ENCODE measurements at places on chromosomes 6 and 20.
A peak's percentile ranks its signal among the peaks of the same experiment; 100 is the strongest.

- no peak for DNase-seq
These were observed 39.8 kb downstream of the SLC22A2 start for GRCh38 chr6:160218810-160219209.

- DNase-seq: no peak
These were observed 76.2 kb downstream of the RIN2 start for GRCh38 chr20:19834287-19834686.

- no peak for DNase-seq
These were observed 151.3 kb downstream of the LCA5 start for GRCh38 chr6:79385893-79386292.

DNA sequence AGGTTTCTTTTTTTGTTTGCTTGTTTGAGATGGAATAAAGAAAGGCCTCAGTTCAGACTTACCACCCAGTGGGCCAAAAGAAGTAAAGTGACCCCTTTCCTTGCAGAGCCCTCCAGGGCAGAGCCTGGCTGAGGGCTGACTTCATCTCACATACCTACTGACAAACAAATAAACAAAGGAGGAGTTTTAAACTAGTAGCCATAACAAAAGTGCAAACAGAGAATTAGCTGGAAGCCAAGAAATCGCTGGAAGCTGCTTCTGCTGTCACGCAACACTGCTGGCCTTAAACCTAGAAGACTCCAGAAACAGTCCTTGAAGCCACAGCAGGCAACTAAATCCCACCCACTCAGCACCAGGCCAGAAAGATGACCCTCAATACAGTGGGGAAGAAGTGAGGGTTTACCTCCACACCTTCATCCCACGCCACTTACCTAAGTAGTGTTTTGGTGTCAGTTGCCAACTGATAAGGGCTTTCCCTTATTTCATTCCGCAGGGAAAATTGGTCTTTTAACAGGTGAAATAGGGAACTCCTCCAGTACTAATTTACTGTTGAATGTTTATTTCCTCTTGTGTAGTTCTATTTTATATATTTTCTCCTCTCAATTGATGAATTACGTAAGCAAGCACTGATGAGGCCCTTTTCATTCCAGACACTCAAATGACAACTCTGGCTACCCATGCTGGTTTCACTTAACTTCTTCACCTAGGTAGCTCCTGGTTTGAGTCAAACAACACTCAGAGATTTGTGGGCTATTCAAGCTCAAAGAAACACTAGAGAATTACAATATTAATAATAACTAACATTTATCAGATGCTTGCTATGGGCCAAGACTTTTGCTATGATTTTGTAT is 46.2 kb downstream of the EDN1 start:
- DNase-seq: no peak

DNA sequence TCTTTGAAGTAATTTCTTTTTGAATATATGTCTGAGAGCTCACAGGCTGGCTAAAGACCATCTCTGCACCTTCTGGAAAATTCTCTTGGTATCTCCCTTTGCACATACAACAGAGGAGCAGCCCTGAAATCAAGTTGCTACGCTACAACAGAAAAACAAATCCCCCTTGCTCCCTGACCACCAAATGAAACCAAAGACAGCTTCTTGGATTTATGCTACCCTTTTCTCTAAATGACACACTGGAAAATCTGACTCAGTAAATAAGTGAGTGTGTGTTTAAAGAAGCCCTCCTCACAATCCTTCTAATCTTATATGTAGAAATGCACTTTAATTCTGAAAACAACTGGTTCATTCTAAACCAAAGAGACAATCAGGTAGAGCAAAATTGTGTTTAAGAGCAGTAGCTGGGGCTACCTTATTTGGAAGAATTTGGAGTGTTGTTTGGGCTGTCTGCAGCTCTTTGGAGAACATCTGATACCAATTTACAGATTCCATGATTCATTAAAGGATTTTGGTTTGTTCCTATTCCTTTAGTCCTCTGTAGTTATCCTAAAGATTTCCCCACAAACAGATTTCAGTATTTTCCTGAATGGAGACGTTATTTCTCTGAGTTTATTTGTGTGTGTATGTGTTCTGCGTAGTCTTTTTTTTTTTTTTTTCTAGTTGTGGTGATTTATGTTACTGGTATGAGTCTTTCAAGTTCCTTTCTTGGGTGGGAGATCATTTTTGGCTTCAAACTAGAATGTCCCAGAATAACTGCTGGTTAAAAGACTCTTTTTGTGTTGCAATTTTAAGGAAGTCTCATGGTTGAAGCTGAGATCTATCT is 36.4 kb upstream of the UTRN start:
- DNase-seq: peak; percentile 89

GRCh38 chr20:25321991-25322390 is 68.6 kb downstream of the ABHD12 start:
- DNase-seq: no peak

DNA sequence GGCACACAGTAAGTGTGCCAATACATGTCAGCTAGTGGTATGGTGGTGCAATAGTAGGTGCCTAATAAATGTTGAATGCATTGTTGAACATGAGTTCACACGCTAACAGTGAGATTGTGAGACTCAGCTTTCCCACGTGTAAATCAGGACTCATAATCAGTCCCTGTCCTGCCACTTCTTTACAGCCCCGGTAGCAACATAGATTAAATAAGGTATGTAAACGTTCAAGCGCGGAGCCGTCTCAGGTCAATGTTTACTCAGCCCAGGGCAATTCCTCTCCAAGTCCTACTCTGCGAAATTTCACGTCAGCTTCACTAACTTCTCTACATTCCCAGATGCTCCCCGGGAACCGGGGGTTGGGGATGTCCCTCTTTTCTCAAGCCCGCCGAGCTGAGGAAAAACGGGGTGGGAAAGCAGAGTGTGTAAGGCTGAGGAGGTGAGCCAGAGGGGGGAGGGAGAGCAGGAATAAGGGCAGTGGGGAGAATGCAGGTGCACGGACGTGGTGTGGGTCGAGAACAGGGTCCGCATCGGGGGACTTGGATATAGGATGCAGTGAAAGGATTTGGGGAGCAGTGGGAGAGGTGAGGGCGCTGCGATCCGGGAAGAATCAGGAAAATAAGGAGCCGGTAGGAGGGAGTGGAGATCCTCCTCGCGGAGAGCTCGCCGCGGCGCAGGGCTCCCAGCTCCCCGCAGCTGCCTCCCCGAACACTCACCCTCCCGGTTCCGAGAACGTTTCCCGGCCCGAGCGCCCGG is 544 bp upstream of the TP53INP2 start:
- DNase-seq: peak; percentile 3

DNA sequence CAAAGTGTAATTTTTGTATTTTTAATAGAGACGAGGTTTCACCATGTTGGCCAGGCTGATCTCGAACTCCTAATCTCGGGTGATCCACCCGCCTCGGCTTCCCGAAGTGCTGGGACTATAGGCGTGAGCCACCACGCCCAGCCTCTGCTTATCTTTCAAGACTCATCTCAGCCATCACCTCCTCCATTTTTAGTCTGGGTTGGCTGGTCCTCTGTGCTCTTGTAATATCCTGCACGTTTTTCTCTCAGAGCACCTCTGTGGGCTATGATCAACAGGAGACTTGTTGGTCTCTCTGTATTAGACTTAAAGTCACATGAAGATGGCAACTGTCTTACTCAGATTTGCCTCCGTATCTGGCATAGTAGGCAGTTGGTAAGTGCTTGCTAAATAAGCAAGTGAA is 7.6 kb downstream of the NOTCH4 start:
- DNase-seq: no peak

- no peak for DNase-seq
These were observed 390.6 kb upstream of the MARCKS start for GRCh38 chr6:113466526-113466925.

DNA sequence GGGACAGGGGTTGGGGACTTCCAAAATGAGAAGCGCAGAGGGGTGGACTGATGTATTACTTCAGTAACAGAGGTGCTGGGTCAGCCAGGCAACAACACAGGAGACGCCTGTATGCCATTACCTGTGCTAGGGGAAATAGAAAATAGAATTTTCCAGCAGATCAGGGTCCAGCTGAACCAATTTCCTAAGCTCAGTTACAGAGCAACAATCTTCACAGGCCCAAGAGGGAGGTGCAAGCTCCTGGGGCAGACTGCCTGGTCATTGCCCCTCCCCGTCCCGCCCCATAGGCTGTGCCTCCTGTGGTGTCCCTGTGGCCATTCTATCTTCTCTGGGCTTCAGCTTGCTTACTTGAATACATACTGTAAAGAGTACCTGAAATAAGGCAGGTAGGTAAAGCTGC is 3.7 kb downstream of the KCNK5 start:
- DNase-seq: no peak

DNA sequence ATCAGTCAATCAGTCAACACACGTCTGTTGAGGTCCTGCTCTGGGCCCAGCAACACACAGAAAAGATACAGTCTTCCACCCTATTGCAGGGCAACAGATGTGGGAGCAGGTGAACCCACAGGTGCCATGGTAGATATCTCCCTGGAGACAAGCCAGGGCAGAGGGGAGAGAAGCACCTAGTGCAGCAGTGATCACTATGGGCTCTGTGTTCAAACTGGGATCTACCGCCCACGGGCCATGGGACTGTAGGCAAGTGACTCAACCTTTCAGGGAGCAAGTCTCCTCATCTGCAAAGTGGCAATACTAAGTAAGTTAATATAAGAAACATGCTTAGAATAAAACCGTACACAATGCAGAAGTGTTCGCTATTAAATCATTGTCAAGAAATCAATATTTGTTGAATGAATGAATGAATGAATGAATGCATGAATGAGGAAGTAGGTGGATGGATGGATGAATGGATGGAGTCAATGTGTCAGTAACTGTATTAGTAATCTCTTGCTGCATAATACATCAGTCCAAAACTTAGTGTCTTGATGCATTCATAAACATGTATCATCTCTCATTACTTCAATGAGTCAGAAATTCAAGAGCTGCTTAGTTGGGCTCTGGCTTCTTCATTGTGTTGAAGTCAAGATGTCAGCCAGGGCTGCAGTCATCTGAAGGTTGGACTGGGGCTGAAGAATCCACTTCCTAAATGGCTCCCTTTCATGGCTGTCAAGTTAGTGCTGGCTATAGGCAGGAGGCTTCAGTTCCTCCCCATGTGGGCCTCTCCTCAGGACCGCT is 31.9 kb upstream of the NFATC2 start:
- DNase-seq: no peak

DNA sequence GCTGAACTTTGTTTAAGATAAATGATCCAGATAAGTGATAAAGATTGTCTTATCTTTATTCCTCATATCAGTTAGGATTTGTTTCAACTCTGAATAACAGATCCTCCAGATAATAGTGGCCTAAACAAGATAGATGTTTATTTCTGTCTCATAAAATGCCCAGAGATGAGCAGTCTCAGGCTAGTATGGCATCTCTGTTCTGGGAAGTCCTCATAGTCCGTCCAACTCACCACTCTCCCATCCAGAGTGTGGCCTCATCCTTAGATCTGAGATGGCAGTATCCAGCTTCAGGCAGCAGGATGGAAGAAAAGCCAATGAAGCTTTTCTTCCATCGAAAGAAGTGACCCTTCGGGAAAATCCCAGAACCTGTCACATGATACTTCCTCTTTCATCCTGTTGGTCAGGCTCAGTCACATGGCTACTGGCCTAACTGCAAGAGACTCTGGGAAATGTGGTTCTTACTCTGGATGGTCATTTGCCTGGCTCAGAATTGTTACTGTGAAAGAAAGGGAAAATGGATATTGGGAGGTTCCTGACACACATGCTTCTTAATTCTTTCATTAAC is 29.4 kb upstream of the TAGAP start:
- peak; percentile 40 for DNase-seq

GRCh38 chr6:116386581-116387299 is 16.0 kb downstream of the DSE start:
- peak; percentile 68 for DNase-seq

DNA sequence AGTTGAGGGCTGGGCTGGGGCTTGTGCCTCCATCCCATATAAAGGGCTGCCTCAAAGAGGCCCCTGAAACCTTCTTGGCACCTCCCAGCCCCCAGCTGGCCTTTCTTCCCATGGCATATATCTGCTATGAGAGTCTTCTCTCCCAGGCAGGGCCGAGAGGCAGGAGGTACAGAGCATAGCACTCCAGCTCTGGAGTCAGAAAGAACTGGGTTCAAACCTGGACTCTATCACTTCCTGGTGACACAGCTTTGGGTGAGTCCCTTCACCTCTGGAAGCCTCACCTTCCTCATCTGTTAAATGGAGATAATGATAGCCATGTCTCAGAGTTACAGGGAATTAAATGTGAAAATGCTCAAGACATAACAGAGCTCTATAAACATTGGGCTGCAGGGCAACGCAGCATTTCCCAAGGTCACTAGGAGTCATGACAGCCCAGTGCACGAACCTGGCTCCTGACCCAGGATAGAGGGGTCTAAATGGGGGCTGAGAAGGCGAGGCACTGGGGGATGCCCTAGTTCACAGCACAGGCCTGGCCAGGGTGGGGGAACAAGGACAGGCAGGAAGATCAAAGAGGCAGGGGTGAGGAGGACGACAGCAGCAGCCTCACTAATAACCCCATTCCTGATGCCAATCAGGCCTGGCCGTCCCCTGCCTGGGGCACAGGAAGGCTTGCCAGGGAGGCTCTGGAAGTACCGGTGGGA is 1.9 kb downstream of the FAM83C start:
- no peak for DNase-seq

DNA sequence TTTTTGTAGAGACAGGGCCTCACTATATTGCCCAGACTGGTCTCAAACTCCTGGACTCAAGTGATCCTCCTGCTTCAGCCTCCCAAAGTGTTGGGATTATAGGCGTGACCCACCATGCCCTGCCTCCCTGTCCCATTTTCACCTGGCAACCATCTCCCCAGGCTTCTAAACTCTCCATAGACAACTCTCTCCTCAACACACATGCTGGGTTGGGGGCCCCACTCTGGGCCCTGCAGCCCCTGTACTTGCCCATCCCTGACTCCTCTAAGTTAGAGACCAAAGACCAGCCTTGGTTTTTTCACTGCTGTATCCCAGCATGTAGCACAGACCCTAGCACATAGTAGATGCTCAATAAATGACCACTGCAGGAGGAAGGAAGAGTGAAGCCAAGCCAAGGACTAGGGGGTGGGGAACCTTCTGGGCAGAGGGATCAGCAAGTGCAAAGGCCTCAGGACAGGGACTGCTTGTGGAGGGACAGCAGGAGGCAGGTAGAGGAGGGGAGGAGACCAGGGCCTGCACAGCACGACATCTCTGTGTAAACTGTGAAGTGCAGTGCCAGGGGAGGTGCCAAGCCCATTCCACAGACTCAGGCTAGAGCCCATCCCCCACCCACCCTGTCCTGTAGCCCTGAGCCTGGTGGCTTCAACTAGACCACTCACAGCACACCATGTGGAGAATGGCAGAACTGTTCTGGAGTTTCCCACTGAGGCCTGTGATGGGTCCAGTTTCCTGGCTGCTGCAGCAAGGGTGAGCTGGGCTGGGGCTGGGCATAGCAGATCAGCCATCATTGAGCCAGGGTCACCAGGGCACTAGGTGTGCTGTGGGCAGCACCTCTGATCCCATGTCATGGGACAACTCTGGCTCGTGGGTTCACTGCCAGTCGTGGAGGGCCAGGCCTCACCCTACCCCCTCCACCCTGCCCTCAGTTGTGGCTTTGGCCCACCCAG is 3.4 kb upstream of the SRC start:
- no peak for DNase-seq

Data from fibroblast of upper back skin (primary cell).